ENCODE measurements at places on chromosomes 6 and 20. TPM values are rescaled to one million over a fixed set of nuclear protein-coding genes. Genes with fewer than 3 reads are reported as not detected.
A peak's percentile ranks its signal among the peaks of the same experiment; 100 is the strongest.

The TPBG gene
- 21.2 TPM for total RNA-seq

The ANKS1A gene
- total RNA-seq: 13.6 TPM

The SLC52A3 gene
- total RNA-seq: 6.7 TPM

The LHFPL5 gene
- not detected for total RNA-seq

The IL17F gene
- total RNA-seq: 0.20 TPM

The LY6G6C gene
- 10.8 TPM for total RNA-seq

The VSTM2L gene
- 0.52 TPM for total RNA-seq

The UST gene
- 3.0 TPM for total RNA-seq

The FRK gene
- 7.8 TPM for total RNA-seq

- peak; percentile 15 for ATAC-seq
Observed at GRCh38 chr20:50034567-50035180, 51.9 kb downstream of the SNAI1 start.

DNA sequence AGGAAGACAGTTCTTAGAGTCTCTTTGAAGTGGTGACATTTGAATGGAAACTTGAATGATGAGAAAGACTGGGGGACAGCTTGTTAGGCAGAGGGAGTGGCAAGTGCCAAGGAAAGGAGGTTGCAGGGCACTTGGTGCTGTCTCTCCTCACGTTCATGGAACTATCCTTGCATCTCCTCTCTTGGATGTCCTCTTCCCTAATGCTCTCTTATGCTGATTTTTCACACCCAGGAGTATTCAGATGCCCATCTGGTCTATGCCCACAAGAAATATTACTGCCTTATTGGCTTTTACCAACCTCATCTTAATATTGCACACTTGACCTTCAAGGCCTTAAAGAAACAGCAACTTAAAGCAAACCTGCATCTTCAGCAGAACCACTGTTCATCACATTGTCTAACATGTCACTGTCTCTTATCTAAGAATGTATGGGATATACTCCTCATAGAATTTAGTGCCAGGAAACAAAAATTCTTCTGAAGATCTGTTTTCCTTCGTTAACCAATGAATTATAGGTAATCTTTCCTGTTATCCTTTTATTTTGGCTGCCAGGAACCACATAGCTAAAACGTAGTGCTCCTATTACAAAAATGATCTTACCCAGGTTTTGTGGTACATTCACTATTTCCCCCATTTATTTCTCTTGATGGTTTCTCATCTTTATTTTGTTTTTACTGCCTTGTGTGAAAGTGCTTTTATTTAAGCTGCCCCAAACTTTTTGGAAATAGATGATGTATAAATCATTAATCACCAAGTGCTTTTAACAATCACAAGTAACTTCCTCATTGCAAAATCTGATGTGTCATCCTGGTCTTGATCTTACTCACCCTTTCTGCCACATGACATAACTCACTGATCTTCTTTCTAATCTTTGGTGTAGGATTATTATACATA, 12.8 kb downstream of the RGS17 start:
- peak; percentile 93 for ATAC-seq

DNA sequence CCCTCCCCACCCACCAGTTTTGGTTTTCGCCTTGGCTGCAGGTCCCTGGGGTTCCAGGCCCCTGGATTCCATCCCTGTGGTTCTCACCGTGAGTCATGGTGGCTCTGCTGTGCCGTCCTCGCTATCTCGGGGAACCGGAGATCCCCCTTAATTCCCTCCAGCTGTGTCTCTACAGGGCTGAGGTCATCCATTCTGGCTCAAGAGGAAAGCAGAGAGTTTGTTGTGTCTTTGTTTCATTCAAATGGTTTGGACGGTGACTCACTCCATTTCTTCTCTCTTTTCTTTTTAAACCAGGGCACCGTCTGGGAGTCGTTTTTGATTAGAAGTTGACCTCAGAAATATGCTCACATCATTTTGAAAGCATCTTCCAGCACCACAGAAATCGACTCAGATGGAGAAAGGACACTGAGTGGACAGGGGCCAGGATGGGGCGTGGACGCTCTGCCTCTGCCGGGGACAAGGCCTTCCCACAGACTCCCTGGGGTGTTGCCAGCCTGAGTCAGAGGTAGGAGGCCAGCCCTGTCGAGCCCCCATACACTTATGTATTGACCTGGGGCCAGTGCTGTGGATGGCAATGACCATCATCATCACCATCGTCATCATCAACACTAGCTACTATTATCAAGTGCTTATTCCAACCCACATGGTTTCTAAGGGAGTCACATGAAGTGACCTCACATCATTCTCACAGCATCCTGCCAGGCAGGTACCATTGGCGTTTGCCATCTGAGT, 176.2 kb downstream of the NFATC2 start:
- peak; percentile 44 for ATAC-seq

DNA sequence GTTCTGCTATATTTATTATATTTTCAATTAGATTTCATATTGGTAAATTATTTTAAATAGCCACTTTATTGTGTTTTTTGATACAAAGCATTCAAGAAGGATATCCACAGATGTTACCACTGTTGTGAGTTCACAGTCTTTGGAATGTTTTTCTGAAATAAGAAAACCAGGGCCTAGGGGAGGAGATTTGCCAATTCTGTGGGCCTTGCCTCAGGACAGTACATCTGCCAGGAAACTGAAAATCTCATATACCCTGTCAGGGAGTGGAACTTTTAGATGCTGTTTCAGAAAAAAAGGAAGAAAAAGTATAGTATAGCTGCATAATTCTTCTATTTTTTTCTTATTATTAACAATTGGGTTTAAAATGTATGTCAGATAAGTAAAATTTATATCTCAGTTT, 995.9 kb upstream of the ADGRB3 start:
- no peak for ATAC-seq

GRCh38 chr6:168711666-168712300, 270.8 kb downstream of the SMOC2 start:
- ATAC-seq: no peak

DNA sequence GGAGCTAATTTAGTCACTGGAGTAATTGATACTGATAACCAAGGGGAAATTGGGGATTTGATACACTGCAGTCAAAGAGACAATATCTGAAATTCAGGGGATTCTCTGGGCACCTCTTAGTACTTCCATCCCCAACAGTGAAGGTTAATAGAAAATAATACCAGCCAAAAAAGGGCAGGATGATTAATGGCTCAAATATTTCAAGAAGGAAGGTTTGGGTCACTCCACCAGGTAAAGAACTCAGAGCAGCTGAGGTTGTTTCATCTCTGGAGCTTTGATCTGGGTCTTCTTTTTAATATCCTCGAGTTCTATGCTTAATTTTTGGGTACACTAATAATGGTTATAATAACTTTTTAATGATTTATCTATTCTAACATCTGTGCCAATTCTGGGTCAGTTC, 70.8 kb downstream of the CDKAL1 start:
- ATAC-seq: no peak

DNA sequence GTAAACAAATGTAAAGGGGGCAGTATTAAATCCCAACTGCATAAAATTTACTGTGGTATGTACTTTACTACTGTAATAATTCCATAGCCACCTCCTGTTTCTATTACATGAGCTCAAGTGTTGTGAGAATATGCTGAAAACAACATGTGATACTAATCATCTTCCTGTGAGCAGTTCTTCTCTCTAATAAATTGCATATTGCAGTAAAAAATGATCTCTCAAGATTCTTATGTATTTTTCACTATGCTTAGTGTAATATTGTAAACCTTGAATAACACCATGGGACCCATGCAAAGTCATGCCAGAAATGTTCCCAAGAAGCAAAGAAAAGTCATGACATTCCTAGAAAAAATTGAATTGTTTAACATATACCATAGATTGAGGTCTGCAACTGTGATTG, 133.0 kb upstream of the ATXN1 start:
- no peak for ATAC-seq

DNA sequence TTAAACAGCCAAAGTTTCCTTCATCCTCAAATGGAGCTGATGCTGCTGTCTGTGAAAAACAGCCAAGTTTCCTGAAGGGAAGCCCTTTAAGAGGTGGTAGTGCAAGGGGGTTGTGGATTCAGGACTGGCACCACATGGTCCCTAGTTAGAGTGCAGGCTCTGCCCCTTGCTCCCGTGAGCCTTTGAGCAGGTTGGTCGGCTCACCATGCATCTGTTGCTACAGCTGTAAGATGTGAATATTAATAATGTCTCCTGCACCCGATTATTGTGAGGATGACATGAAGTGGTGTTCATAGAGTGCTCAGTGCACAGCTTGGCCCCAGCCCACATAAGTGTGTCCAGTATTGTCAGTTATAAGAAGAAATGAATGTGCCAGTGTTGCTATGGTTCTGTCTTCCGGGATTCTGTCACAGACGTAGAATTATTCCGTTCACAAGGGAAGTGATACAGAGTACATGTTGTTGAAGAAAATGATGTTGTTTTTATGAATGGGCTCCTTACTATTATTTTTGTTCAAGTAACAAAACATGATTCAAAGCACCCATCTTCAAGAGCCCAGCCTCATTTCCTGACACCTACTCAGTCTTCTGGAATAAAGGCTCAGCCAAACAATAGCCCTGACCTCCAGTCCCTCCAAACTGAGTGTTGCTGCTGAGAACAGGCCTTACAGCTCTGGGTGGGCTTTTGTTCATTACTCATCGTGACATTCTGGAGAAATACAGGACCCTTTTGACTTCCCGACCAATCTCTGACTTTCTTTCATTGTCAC, 2.9 kb upstream of the PKIG start:
- ATAC-seq: no peak

GRCh38 chr20:14761903-14762302, 424.5 kb upstream of the FLRT3 start:
- ATAC-seq: no peak

DNA sequence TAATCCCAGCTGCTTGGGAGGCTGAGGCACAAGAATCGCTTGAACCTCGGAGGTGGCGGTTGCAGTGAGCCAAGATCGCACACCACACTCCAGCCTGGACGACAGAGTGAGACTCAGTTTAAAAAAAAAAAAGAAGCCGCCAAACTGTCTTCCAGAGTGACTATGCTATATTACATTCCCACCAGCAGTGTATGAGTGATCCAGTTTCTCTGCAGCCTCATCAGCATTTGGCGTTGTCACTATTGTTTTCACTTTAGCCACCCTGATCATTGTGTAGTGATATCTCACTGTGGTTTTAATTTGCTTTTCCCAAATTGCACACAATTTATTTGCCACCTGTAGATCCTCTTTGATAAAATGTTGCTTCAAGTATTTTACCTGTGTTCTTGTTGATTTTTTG, 6.0 kb upstream of the AKAP12 start:
- no peak for ATAC-seq

- ATAC-seq: no peak
Observed at GRCh38 chr6:149154261-149154821, 163.2 kb upstream of the TAB2 start.

GRCh38 chr6:39189915-39190544, 39.2 kb downstream of the KCNK5 start:
- peak; percentile 30 for ATAC-seq

- peak; percentile 36 for ATAC-seq
Observed at GRCh38 chr6:157813750-157814455, 9.1 kb upstream of the SNX9 start.

DNA sequence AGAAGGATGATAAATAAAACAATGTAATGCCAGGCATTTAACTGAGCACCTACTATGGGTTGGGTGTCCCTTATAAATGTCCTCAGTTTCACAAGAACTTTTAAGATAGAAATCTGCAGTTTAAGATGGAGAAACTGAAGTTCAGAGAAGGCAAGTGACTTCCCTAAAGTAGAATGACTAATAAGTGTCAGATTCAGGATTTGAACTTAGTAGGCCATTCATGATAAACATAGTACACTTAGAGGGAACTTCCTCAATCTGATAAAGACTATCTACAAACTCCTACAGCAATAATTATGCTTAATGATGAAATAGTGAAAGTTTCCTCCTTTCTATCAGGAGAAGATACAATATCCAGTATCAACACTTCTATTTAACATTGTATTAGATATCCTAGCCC, 43.9 kb downstream of the NCR2 start:
- ATAC-seq: no peak

- no peak for ATAC-seq
Observed at GRCh38 chr20:50870561-50871161, 60.6 kb downstream of the ADNP start.

DNA sequence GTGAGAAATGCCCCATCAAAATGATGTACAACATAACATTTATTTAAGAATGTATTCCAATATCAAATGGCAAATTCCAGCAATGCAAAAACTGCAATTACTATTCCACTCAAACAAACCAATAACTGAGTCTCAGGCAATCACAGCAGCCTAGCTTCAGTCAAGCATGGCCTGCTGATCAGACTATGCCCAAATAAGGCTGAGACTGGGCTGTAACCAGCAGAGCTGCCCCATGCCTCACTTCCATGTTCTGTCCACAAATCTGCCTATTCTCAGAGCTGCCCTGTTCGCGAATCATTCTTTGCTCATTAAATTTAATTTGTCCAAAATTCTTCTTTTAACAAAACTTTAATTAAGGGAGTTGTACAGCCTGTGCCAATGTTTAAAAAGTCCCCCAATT, 155.4 kb downstream of the FNDC1 start:
- no peak for ATAC-seq

DNA sequence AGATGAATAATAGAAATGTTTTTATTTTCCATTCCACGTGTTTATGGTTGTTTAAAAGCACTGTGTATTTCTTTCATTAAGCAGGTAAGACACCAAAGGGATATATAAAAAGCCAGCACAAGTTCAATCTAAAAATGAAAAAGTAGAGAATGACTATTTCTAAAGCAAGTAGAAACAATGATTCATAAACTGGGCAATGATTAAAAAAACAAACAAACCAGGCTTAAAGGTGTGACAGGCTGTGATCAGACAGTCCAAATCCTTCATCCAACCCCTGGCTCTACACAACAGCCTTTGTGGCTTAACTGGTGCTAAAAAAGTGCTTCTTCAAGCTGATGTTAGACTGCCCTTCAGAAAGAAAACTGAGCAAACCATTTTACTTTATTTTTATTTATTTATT, 45.7 kb upstream of the TSHZ2 start:
- peak; percentile 58 for ATAC-seq
